Esophagus muscularis mucosa (tissue), 4 donors: ENCODE measurements at places on chromosomes 2 and 18. TPM values are rescaled to one million over a fixed set of nuclear protein-coding genes. Genes with fewer than 3 reads are reported as not detected.
A peak's percentile ranks its signal among the peaks of the same experiment; 100 is the strongest.

- DNase-seq = no peak
Measured at GRCh38 chr2:6312367-6312766, 553.3 kb downstream of the CMPK2 start.

DNA sequence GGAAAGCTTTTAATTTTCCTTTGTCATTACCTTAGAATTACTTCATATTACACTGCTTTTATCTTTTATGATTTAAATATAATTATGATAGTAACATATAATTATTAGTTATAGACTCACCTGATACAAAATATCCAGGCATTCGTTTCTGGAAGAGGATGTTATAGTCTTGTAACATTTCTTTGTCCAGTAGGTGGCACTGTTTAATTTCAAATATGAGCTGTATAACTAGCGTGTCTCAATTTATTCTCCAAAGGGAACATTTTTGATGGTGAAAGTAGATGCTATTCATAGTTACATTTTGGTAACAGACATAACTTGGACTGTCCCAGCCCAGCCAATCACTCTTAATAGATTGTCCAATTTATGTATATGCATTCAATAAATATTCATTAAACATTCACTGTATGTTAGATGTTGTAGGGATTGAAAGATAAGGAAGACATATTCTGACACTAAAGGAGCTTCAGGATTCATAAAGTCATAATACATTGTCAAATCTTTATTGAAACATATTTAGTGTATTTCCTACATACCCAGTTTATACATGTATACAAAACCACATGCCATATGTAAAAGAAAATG is 19.2 kb downstream of the DAW1 start:
- no peak for DNase-seq

DNA sequence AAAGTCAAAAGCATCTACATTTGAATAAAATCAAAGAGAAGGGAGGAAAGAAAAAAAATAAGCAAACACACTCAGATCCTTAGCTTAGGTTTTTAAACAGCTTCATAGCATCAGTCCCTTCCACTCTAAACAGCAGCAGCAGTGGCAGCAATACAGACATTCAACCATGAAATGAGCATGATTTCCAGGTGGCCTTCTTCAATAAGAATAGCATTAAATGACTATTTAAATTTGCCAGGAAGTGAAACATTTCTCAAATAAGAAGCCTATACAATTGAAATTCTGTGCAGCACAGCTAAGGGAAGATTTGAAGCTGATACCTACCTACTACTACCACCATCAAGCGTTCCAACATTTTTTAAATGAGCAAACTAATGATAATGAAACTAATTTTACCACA is 138.1 kb upstream of the REG3G start:
- no peak for DNase-seq

- DNase-seq = no peak
Measured at GRCh38 chr2:96881349-96882195, 11.7 kb upstream of the SEMA4C start.

GRCh38 chr18:79818036-79818435 is 20.3 kb downstream of the KCNG2 start:
- DNase-seq = no peak

DNA sequence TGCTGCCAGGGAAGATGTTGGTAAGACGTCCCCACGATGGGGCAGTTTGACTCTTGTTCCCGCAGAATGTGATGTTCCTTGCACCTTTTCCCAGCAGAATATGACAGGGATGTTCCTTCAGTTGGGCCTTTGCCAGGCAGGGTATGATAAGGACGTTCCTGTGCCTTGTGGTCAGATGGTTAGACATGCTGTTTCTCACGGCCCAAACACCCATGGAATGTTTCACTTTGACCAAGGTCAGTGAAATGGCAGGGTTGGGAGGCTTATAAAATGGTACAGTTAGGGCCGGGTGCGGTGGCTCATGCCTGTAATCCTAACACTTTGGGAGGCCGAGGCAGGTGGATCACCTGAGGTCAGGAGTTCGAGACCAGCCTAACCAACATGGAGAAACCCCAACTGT is 40.3 kb upstream of the YPEL5 start:
- peak; percentile 47 for DNase-seq

- no peak for DNase-seq
Measured at GRCh38 chr2:164084066-164084465, 348.3 kb upstream of the FIGN start.

DNA sequence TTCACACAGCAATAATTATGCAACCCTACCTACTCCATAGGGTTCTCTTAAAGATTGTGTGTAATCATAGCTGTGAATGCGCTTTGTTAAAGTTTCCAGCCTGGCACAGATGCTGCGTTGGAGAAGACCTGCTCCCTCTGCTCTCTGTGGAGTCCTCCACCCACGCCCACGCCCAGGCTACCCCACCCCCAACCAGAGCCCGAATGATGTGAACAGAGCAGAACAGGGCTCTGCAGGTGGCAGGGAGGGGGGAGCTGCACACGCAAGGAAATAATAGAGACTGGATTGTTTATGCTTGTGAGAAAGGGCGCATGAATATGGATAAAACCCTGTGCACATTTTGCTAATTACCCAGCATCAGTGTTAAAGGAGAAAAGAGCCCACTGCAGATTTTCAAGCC is 447.5 kb downstream of the BCL11A start:
- DNase-seq = no peak

TLX2 gene
- 0.99 TPM for total RNA-seq

SERPINB12 gene
- not detected for total RNA-seq
